ENCODE measurements at places on chromosomes 5 and 9.

DNA sequence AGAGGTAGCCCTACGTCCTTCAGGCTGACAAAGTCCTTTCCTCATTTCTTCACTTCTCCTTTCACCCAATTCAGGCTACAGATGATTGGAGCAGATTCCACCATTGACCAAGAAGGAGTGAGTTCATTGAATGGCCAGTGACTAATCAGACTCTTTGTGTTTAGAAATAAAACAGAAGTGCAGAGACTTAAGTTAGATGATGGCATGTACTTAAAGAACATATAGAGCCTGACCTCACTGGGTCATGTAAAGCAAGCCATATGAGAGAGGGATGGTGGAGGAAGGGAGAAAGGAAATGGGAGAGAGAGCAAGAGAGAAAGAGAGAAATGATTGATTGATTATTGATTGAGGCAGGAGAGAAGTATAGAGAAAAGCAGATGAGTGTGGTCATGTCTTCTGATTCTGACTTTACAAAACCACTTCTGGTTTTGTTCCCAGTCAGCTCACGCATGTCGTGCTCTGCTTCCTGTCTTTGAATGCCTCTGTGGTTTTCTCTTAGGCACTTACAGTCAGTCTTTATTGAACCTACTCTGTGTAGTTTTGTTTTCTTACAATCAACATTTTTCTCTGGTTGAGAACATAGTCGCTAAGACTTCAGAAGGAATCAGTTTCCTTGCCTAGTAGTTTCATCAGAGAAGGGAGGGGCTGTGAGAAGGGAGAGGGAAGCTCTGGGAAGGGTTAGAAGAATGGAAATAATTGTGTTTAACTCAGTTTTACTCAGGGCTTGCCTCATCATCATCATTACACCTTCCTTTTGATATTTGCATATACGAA lies 149.2 kb upstream of the KLF9 start:
- DNase-seq: peak; percentile 21

- DNase-seq: no peak
Observed at GRCh38 chr5:14551211-14551610, 30.4 kb upstream of the OTULINL start.

GRCh38 chr5:149855366-149855765 lies 89.2 kb downstream of the PDE6A start:
- no peak for DNase-seq

DNA sequence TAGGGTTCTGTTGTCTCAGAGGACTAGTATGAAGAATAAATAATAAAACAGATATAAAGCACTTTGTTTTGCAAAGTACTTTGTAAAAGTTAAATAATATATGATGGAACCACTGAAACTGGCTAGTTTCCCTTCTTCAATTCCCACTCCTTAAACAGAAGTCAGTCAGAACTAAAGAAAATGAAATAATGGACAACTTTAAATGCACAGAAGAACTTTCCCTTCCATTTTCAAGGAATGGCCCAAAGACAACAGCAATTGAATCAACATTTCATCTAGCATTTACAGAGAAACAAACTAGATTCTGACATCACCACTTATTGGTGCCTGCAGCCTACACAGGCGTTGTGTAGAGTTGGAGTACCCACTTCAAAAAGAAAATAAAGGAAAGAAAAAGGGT lies 16.2 kb downstream of the DIAPH1 start:
- no peak for DNase-seq

- DNase-seq: no peak
Observed at GRCh38 chr5:59842999-59843398, 50.5 kb downstream of the PDE4D start.

GRCh38 chr9:76575761-76576160 lies 116.8 kb downstream of the GCNT1 start:
- no peak for DNase-seq

Measured in stimulated activated CD4-positive, alpha-beta T cell treated with anti-CD3 and anti-CD28 coated beads, Interleukin-12 subunit alpha, Interleukin-12 subunit beta, amount 100 ng/mL, for 4 hours (primary cell).